Right renal cortex interstitium (tissue), 3 donors: ENCODE measurements at places on chromosomes 12 and 14.

- DNase-seq = no peak
Measured at GRCh38 chr12:80219345-80219744, 120.0 kb downstream of the OTOGL start.

DNA sequence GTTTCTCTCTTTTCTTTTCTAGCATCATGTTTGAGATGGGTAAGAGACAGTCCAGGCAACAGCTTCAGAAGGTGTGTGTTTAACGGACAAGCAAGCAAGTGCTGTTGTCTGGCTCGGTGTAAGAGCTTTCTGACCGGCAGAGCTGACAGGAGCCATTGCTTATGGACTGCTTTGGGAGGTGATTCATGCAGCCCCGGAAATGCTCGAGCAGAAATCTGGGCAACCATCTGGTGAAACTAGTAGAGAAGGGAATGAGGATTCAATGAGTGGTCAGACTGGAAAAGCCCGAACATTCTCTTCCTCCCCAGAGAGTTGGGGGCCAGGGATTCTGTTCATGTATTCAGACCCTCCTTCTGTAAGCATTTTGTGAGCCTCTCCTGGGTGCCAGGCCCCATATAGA lies 24.4 kb downstream of the TUNAR start:
- no peak for DNase-seq

DNA sequence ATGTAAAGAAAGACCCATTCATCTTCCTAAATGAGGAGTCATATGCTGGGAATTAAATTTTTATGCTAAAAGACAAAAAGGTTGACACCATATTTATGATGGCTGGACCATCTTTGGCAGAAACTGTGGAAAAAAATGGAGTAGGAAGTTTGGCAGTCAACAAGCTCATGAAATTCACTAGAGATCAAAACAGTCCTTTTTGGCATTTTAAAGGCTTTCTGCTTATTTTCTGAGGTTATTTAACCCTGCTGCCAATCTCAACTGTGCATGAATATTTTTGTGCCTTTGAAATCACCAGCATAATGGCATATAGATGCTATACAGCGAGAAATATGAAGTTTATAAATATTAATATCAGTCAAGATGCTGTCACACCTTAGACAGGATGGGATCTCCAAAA lies 399.5 kb downstream of the PDZRN4 start:
- no peak for DNase-seq

- DNase-seq = no peak
Measured at GRCh38 chr14:96247031-96247430, 9.0 kb upstream of the BDKRB1 start.

- DNase-seq = no peak
Measured at GRCh38 chr12:46377678-46378077, 5.1 kb upstream of the SLC38A2 start.

DNA sequence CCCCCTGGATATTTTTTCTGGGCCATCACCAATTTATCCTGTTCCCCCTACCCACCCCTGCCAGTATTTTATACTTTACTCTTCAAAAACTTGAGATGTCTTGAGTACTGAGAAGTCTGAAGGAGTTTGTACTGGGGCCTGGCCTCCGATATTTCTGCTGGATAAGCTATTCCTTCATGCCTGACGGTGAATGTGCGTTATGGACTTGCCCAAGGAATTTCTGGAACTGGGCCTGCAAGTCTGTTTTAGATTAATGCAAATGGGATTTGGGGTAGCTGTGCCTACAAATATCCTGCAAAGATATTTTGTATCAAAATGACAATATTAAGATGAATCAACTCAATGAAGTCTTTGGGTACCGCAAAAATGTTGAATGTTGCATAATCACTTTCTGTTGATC lies at the start of gene PTCSC3:
TSS of gene PTCSC3 (minus strand) at position 199 of the 400 bp plus-strand sequence.
- no peak for DNase-seq

- DNase-seq = no peak
Measured at GRCh38 chr12:27453421-27453820, 6.9 kb downstream of the SMCO2 start.

DNA sequence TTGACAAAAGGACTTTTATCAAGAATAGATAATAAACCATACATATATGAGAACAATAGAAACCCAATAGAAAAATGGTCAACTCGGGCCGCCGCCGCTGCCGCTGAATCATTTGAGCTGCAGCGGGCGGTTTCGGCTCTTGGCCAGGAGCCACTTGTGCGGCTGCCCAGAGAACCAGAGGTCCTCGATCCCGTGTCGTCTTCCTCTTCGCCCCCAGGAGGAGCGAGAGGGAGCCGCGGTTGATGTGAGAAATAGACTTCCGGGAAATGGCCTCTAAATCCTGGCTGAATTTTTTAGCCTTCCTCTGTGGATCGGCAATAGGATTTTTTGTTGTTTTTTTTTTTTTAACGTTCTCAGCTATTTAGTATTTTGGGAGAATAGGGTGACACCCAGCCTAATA lies 44.8 kb downstream of the CPSF6 start:
- peak; percentile 8 for DNase-seq

DNA sequence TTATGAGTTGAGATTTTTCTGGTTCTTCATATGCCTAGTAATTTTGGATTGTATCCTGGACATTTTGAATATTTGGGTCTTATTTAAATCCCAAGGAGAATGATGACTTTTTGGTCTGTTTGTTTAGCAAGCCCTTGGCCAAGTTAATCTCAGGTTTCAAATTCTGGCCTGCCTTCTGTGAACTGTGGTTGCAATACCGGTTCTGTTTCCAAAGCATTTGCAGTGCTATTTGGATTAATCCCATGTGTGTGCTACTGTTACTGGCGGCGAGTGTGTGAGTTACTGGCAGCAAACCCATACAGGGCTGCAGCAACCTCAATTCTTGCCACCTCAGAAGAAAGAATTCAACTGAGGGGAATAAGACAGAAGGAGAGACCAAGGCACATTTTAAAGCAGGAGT lies 51.1 kb downstream of the TMEM260 start:
- no peak for DNase-seq

DNA sequence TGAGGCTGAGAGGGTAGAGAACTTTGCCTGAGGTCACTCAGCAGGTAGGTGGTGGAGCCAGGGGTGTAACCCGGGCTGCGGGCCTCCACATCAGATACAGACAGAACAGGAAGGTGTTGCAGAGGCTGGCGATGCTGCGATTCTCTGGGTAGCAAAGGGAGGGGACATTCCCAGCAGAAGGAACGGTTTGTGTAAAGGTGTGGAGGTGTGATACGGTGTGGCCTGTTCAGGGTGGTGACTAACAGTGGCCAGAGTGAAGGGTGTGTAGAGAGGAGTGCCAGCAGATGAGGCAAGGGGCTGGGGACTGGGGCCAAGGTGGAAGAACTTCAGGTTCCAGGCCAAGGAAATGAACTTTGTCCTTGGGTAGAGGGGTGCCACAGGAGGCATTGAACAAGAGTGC lies 18.2 kb upstream of the FAIM2 start:
- DNase-seq = no peak

GRCh38 chr14:100741966-100742365 lies 15.3 kb downstream of the DLK1 start:
- no peak for DNase-seq

DNA sequence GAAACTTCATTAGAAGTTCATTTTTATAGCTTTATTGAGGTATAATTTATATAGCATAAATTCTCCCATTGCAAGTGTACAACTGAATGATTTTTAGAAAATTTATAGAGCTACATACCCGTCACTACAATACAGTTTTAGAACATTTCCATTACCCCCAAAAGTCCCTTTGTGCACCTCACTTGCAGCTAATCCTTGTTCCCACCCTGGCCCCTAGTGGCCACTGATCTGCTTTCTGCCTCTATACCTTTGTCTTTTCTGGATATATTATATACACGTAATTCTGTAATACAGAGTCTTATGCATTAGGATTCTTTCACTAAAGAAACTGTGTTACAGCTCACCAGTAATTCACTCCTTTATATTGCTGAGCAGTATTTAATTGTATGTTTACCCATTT lies 145.1 kb upstream of the DIO2 start:
- DNase-seq = no peak

DNA sequence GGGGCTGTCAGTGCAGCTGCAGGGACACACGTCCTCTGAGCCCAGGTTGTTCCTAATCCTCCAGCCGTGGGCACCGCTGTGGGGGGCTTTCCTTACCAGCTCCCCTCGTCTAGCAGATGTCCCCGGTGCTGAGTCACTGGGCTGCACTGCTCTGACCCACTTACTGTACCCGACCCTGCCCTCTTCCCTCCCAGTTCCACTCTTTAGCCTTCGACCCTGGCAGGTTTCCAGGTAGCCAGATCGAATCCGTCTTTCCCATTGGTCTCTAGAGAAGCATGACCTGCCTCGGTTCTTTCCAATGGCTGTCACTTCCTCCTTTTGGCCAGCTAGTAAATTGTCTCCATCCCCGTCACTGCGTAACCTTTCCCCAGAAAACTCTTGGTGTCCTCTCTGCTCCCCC lies 48.4 kb downstream of the ELK3 start:
- no peak for DNase-seq

DNA sequence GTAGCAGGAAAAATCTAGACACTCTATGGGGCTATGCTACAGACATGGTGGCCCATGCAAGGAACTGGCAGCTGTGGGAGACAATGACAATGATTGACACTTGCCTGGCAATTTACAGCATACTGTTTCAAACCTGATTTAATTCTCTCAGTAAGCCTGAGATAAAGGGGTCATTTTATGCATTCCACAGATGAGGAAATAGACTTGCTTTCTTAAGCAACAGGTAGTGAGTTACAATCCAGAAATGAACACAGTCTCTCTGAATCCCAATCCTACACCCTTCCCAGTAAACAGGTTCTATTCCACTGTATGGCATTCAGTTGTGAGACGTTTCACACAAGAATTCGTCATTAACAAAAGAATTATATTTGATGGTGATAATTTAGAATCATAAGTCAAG lies 15.5 kb upstream of the PCNX1 start:
- no peak for DNase-seq

DNA sequence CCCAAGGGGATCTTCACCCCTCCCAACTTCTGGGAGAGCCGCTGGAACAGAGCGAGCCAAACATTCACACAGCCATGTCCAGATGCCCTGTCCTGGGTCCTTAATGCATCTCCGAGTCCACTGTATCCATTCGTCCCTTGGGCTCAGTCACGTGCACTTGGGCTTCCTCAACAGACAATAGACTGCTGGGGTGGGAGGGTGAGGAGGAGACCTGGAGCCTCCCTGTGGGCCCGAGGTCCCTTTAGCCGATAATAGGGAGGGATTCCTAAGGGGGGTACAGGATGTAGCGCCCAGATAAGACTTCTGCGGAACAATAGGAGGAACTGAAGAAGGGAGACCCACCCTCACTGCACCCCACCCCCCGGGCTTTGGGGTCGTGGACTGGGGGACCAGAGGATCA lies 6.7 kb downstream of the ARHGEF25 start:
- no peak for DNase-seq

- no peak for DNase-seq
Measured at GRCh38 chr12:118494776-118495175, 118.4 kb downstream of the SUDS3 start.
